Activated naive CD8-positive, alpha-beta T cell treated with anti-CD3 and anti-CD28 coated beads, Interleukin-2, amount 50 U/mL, for 24 hours (primary cell): ENCODE measurements at places on chromosomes 7 and 10.

DNA sequence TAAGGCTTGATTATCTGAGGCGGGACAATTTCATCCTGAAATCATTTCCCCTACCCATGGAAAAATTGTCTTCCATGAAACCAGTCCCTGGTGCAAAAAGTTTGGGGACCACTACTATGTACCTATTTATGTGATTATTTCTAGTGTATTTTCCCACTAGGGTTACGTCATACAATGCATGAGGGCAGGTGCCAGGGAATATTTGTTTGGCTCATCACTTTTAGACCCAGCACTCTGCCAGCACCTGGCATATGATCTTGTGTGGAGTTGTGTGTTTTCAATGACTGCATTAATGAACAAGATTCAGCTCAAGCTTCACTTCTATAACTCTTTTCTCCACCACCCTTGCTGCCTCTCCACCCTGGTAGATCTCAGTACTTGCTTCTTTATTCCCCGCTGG is 73.3 kb upstream of the TNKS2 start:
- DNase-seq, result no peak

DNA sequence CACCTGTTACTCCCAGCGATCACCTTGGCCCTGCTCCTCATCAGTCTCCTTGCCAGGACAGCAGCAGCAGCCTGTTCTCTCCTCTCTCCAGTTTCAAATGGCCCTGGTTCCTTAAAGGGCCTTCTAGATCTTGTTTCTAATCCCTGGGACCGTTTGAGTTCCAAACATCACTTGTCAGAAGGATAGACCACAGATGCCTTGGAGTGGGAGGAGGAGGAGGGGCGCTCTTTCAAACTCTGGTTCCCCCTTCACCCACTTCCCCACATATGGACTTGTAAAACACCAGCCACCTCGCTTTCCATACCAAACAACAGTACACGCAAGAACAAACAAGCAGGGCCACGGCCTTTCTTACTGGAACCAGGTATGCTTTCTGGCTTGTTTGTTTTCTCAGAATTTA is 104.8 kb downstream of the PLXNA4 start:
- DNase-seq, result no peak

DNA sequence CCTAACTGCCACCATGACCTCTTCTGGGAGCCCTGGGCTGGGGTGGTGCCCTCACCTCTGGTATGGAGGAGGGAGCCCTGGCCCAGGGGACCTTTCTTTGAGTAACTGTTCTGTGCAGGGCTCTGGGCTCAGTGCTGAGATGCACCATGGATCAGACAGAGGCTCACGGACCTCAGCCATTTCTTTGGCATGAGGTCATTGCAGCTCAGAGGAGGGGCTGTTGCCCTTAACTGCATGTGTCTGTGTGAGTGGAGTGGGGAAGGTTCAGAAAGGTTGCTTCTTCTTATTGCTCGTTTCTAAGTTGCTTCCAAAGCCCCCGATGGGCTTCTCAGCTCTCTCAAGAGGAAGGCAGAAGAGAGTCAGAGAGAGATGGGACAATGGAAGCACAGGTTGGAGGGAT is 233.9 kb downstream of the RPS24 start:
- no peak for DNase-seq

DNA sequence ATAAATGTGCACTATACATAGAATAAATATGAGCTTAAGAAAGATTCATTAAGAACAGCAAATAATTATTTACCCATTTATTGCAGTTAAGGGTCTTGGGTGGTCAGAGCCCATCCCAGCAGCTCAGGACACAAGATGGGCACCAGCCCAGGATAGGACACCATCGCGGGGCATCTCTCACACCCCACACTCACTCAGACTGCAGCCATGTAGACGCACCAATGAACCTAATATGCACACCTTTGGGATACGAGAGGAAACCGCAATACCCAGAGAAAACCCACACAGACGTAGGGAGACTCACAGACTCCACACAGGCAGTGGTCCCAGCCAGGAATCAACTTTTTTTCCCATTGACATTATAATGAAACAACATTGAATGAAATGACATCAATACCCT is 36.0 kb downstream of the CARD11 start:
- no peak for DNase-seq

DNA sequence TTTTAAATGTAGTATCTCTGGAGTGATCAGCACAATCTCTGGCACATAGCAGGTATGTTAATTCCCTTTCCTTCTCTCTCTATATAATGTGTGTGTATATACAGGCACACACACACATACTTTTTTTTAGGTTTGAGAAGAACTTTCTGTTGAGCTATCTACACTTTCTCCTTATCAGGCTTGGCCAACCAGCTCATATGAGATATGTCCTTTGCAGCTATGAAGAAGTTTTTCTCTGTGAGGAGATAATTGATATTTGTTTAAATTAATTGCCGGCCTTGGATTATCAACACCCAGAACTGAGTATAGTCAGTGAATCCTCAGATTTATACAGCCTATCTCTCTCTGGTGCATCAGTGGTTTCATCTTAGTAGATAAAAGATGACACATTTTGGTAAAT is 2.3 kb upstream of the MCU start:
- no peak for DNase-seq

GRCh38 chr7:42025635-42026375 is 211.2 kb downstream of the GLI3 start:
- DNase-seq, result no peak

- DNase-seq, result no peak
Observed at GRCh38 chr7:105131033-105131656, 117.1 kb downstream of the KMT2E start.
